ENCODE measurements at places on chromosomes 5 and 9. TPM values are rescaled to one million over a fixed set of nuclear protein-coding genes. Genes with fewer than 3 reads are reported as not detected.

DNA sequence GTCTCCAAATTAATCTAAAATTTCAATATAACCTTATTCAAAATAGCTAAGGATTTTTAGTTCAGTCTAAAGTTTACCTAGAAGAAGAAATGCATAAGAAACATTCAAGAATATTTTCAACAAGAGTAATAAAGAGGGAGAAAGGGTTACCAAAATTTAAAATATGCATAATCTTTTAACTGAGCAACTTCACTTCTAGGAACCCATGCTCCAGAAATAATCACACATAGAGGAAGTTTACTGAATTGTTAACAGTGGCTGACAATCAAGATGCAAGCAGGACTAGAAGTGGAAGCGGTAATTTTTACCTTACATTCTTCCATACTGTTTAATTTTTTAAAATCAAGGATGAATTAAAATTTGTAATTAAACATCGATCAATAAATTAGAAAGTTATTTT is 1.9 kb downstream of the PJA2 start:
- no peak for DNase-seq

DNA sequence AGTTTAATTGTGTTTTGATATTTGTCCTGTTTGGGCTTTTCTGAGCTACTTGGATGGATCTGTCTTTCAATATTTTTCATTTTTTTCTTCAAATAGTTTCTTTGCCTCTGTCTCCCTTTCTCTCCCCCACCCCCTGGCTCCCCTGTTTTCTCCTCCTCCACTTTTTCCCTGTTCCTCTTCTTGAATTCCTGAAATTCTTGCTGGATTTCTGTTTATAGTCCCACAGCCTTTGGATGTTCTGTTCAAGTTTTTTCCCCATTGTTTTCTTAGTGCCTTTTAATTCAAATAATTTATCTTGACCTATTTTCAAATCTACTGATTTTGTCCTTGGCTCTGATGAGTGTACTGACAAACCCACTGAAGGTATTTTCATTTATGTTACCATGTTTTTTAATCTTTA is 113.0 kb downstream of the VPS13A start:
- no peak for DNase-seq

GRCh38 chr9:131869348-131869747 is 129.5 kb upstream of the RAPGEF1 start:
- no peak for DNase-seq

DNA sequence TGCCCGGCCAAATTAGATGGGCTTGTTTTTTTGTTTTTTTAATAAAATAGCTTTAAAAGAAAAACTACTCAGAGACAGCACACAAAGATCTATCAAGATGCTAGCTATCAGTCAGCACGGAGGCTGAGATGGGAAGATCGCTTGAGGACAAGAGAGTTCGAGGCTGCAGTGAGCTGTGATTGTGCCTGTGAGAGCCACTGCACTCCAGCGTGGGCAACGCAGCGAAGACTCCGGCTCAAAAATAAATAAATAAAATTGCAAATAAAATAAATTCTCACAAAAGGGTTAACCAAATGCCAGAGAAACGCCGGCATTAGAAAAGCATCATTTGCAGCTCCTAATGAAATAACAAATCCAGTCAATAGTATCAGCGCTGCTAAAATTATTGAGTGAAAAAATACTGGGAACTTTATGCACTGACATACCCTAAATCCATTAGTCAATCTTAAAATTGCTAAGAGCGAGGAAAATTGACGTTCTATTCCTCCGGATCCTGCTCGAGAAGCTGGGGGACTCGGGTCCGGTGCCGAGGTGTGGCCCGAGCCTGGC is 681 bp downstream of the CPLANE1 start:
- no peak for DNase-seq

- DNase-seq = no peak
Measured at GRCh38 chr5:181120761-181121160, 10.2 kb downstream of the OR2V1 start.

The ISL1 gene
- total RNA-seq = not detected

The SIL1 gene
- 39.3 TPM for total RNA-seq

All from left ventricle myocardium inferior (tissue), 1 donor.